ENCODE measurements at places on chromosomes 12 and 14.
A peak's percentile ranks its signal among the peaks of the same experiment; 100 is the strongest.

GRCh38 chr14:26996246-26996645 is 398.4 kb upstream of the NOVA1 start:
- DNase-seq: no peak

GRCh38 chr12:3447318-3447717 is 43.7 kb upstream of the PRMT8 start:
- DNase-seq: no peak

GRCh38 chr12:68303850-68304249 is 28.3 kb downstream of the MDM1 start:
- DNase-seq: no peak

- no peak for DNase-seq
Measured at GRCh38 chr12:116125956-116126566, 151.4 kb downstream of the MED13L start.

GRCh38 chr12:6963791-6964413 is 6.6 kb downstream of the PHB2 start:
- DNase-seq: no peak

DNA sequence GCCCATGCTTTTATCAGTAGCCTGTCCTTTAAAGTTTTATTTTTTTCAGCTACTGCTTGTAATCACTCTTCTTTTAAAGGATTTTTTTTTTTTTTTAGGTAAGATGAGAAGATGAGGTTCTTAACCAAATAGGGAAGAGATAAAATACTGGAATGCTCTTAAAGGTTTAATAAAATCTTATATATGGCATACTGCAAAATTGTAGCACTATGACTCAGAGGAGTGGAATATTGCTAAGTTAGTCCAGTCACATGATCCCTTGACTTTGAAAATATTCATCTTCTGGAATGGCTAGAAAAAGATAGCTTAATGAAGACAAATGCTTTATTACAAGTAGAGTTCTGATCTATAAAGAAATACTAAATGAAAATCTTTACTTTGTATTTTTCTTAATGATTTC is 116.6 kb downstream of the NAV3 start:
- no peak for DNase-seq

DNA sequence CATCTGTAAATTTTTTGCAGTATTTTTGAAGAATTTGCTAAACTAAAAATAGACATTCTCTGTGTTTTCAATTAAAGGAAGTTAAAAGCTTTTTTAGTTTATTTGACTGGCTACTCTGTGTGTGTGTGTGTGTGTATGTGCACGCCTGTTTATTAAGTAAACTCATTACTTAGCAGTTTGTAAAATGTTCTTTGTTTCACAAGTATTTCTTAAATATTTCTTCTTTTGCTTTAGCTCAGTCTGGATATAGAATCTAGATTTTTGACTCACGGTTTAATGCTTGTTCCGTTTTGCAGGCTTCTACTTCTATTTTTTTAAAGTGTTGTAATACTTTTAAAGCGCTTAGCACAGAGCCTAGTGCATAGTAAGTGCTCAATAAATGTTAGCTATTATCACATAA is 46.5 kb upstream of the KCNMB4 start:
- no peak for DNase-seq

- DNase-seq: no peak
Measured at GRCh38 chr12:102910792-102911191, 6.3 kb downstream of the PAH start.

DNA sequence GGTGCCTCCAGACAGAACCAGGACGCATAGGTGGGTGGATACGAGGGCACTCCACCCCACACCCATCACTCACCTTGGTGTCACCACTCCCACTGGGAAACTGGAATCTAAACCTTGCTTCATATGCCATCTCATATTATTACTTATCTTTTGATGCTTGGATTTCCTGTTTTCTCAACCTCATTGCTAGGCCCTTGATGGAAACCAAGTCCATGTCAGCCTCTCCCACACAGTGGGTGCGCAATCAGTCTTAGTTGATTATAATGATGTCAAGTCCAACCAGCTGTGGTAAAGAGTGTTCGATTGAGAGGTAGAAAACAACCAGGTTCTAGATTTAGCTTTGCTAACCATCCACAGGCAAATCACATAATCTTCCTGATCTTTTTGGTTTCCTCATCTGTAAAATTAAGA is 584 bp upstream of the DDHD1 start:
- no peak for DNase-seq

DNA sequence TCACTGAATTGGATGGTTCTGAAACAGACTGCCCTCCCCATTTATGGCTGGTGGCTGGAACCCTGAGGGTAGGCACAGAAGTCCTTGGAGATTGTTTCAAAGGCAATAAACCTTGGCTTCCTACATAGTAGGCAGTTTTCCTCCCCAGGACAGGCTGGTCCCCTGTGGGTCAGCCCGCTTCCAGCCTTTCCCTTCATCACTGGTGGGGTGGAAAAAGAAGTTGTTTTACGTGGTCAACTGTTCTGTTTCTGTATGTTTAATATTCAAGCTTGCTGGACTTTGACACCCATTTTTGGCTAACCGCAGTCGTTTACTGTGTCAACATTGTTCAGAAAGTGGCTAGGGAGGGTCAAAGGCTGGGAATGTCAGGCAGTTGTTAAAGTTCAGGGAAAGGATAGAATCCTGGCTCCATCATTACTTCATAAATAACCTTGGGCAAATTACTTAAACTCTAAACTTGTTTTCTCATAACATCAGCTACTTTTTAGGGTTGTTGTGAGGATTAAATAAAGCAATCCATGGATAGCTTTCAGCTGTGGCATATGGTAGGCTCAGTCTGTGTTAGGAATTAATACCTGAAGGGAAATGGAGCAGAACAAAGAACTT is 2.4 kb downstream of the KLHDC2 start:
- no peak for DNase-seq

DNA sequence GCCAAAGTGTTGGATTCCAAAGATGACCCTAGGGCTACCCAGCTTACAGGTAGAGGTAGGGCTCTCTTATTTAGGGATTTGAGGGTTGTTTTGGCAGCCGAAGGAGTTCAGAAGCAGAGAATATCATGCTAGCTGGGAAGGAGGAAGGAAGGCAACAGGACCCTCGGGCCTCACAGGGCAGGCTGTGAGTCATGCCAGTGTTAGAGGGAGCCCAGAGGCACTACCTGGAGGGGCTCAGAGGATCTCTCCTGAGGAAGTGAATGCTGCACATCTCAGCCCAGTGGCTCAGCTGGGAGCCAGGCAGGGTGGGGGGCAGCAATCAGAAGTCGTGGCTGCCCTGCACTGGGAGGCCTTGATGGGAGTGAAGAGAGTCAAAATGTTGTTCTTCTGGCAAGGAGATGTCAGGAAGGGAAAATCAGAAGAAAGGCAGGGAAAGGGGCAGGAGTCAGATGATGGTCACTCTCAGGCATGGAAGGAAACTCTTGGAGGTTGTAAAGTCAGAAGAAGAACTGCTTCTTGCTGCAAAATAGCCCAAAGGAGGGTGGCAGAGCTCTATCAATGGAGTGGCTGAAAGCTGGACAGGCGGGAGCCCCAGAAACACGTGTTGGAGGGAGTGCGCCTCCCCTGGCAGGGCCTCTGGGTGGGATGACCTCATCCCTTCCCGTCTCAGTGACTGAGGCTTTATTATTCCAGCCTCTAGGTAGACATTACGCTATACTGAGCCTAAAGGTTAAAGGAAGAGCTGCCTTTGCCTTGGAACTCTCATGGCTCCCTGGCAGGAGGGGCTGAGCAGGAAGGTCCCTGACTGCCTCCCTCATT is 141.3 kb downstream of the SMOC1 start:
- no peak for DNase-seq

- no peak for DNase-seq
Measured at GRCh38 chr12:45088608-45089007, 37.7 kb upstream of the DBX2 start.

GRCh38 chr14:71231521-71232393 is 324.5 kb downstream of the PCNX1 start:
- DNase-seq: no peak

DNA sequence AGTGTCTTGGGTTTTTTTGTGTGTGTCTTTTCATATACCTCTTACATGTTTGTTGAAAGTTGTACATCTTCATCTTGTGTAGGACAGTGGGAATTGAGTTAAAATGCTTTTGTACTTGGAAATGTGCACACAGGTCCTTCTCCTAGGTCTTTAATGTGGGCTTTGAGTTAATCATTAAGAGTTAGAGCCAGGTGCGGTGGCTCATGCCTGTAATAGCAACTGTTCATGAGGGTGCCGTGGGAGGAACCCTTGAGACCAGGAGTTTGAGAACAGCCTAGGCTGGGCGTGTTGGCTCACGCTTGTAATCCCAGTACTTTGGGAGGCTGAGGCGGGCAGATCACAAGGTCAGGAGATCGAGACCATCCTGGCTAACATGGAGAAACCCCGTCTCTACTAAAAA is 13.9 kb downstream of the CLECL1 start:
- DNase-seq: no peak

DNA sequence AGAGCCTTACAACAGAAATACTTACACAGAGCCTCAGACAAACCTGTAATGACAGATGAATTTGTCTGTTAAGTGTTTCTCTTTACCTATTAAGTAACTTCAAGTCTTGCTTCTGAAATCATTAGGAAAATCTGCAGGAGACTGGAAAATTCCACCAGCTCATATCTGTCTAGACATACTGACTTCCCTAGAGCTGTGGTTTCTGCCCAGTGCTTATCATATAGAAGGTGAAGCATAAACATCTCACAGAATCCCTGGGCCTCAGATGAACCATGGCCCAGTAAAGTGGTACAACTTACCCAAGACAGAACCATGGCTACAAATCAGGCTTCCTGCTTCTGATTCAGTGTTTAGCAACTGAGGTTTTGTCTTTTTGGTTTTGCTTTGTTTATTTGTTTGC is 91.6 kb downstream of the EGLN3 start:
- DNase-seq: no peak

DNA sequence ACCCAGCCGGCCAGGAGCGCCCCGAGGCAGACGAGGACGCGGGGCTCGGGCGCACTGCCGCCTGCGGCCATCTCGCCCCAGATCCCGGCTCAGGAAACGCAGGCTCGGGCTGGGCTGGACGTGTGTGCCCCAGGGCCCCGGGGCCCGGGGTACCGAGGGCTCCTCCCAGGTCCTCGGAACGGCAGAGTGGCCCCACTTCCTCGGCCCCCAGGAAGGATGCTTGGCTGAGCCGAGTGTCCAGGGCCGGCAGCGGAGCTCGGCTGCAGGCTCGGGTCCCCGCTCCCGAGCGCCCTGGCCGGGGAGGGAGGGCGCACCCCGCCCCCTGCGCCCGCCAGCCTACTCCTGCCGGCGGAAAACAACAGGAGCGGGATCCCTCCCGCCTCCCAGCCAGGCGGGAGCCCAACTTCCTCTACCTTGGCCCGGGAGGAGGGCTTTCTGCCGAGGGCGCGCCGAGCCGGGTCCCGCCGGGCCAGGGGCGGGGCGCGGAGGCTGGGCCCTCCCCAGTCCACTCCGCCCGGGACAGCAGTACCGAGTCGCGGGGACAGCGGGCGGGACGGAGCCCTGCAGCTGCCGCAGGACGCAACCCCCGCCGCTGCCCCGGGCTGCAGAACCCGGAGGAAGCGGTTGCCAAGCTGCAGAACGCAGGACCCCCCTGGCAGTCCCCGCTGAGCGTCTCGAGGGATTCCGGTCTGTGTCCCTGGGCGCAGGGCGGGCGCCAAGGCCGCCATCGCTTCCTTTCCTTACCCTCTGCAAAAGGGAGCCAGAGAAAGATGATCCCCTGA is at the start of gene VSIG10:
Gene VSIG10, minus strand, starts transcription at position 411 of the 782 bp plus-strand sequence. Its CDS starts 340 bp downstream, at position 71.
- no peak for DNase-seq

- DNase-seq: no peak
Measured at GRCh38 chr12:25743679-25744215, 190.7 kb upstream of the LMNTD1 start.

DNA sequence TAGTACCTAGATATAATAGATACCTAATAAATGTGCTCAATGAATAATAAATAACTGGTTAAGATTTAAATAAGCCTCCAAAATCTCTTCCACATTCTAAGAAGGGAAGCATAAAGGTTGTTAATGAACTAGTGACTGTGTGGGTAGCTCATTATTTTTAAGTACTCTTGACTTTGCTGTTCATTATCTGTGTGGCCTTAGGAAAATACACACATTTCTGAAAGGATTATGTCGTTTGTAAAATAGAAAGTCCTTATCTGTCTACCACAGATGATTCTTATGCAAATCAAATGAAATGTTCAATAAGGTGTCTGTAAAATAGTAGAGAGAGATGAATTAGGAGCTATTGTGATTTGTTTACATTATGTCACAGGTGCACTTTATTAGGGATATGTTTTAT is 119.5 kb downstream of the LRRK2 start:
- no peak for DNase-seq

GRCh38 chr14:92122351-92122677 is 545 bp downstream of the CPSF2 start:
- DNase-seq: no peak

GRCh38 chr12:98606359-98606988 is 13.0 kb downstream of the SLC25A3 start:
- DNase-seq: no peak

GRCh38 chr12:51721282-51721940 is 127.1 kb downstream of the FIGNL2 start:
- DNase-seq: peak; percentile 7

DNA sequence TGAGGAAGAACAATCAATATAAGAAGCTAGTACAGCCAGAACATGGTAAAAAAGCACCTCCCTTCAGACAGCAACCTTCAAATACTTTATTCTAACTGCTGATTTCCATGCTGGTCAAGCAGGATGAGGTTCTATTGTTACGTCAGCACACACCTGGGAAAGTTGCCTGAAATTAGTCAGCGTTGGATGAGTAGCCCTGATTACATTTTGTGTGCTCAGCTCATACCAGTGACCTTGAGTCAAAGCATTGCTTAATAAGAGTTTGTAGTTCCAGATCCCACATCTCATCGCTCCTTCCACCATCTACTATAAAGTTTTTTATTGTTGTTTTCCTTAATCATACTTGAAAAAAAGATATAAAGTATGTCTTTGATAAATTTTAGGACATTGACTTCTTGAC is 361.5 kb downstream of the EGLN3 start:
- no peak for DNase-seq

DNA sequence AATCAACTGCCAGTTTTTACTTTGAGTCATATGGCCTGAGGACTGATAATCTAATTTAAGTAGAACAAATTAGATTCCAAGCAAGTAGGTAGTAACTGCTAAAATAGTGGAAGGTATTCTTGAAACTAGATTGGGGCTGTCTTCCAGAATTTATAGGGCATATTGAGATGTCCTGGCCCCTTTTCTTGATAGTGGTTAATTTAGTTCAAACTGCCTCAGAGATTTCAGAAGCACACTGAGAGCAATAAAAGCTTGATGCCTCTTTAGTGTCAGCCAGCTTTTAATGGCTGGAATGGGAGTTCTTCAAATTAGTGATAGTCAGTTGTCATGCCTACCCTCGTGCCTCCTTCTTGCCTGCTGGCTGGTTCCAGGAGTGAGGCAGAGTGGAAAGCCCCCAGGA is 120.5 kb downstream of the AKAP6 start:
- no peak for DNase-seq

All from caudate nucleus (tissue), 63 donors.